ENCODE measurements at places on chromosomes 7 and 10. TPM values are rescaled to one million over a fixed set of nuclear protein-coding genes. Genes with fewer than 3 reads are reported as not detected.

CFAP46 gene
- 1.1 TPM for total RNA-seq

OPALIN gene
- not detected for total RNA-seq

DNA sequence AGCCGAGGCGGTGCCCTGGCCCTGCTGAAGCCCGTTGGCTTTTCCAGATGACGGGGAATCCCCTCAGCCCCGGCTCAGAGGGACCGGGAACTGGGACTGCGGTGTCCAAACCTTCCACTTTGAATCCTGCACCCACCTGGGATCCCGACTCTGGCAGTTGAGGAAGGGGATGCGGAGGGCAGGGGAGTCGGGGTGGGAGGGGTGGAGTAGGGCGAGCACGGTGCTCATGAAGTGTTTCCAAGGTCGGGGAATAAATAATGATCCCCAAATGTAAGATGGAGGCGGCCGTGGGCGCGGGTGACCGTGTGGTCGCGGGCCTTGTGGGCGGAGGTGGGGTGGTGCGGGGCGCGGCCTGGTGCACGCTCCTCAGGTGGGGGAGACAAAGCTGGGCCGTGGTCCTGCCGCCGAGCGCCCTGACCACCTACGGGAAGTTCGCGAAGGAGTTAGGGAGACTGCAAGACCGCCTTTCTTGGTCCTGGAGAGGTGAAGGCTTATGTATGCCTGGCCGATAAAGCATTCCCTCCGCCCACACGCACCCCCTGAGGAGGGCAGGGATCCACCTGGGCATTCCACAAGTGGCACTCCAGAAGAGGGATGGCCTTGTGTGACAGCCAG, 1.4 kb downstream of the MTURN start:
- no peak for DNase-seq

PDLIM1 gene
- total RNA-seq = 138 TPM

Data from sciatic nerve (tissue), 2 donors.